ENCODE measurements at places on chromosomes 11 and 22.

DNA sequence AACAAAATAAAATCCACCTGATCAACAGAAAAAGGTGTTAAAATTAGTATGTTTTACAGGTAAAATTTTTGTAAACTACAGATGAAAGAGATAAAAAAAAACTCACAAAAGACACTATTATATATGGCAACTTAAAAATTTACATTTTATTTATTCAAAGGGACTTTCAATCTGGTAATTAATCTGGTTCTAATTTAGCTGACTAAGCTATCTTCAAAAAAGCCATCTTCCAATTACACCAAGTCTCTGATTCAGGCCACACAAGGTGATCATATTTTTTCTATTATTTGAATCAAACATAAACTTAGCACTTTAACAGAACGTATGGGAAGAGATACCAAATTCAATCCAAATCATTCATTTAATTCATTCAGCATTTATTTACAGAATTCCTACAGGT lies 7.6 kb downstream of the MRE11 start:
- no peak for DNase-seq

DNA sequence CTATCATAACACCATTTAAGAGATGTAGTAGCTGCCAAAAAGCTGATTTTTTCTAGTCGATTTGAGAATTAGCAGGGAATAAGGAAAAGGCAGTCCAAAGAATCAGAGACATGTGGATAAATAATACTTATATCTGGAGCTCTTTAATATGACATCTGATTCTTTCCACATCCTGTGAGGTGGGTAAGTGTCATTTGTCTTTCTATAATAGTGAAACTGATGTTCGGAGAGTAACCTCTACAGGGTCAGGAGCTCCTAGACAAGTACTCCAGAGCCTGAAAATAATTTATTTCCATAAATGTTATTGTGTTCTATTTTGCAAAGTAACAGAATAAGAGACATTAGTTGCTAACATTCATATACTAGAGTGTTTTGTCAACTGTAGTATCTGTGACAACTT lies 367.6 kb downstream of the DYNC2H1 start:
- DNase-seq: no peak

DNA sequence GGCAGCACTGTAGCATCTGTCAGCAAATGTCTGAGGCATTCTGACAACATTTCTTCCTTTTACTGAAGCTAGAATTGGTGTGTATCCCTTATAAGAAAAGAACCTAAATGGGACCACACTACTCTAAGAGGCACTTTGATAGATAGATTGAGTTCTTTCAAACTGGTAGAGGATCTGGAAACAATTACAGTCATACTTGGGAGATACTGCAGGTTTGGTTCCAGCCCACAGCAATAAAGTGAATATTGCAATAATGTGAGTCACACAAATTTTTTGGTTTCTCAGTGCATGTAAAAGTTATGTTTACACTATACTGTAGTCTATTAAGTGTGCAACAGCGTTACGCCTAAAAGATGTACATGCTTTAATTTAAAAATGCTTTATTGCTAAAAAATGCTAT lies 96.9 kb downstream of the SBF2 start:
- no peak for DNase-seq

- no peak for DNase-seq
These were observed 47.4 kb upstream of the OR4B1 start for GRCh38 chr11:48169259-48169658.

DNA sequence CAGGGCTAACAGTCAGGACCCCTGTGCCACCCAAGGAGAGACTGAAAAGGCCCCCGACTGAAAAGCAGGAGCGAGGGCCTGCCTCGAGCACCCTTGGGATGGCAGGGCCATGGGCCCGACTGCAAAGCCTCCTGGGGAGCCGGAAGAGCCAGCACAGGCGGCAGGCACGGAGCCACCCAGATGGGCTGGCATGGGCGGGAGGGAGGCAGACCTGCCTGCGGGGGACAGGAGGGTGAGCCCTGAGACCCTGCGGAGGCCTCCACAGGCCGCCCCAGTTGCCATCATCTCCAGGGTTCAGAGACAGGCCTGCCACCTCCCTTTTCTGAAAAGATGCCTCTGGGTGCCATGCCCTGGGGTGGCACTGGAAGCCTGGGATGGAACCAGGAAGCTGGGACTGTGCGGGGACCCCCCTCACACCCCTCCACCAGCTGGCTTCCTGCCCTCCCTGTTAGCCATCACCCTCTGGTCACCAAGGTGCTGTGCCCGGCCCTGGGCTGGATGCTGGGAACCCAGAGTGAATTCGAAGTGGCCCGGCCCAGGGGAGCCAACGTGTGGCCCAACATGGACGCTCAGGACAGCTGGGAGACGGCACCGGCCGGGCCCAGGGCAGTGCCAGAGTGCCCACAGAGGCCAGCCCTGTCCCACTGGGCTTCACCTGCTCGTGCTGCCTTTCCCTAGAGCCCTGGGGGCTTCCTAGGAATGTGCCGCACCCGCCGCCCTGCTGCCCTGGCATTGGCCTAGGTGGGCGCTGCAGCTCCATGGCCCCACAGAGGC lies 13.8 kb downstream of the TSPAN32 start:
- DNase-seq: no peak

DNA sequence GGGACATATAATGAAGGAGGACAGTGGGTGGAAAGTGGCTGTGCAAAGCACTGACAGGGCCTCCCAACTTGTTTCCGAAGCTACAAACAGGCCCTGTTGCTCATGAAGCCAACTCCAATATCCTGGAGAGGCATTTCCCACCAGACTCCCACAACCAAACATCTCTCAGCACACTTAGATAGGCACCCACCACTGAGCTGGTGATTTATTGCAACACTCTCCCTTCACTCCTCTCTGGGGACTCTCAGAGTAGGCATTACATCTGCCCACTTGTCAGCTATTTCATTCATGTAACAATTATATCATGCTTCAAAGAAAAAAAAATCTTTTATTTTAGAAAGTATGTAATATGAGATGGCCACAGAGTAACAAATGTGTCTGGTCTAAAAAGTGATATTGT lies 32.1 kb upstream of the PPP2R1B start:
- DNase-seq: no peak

DNA sequence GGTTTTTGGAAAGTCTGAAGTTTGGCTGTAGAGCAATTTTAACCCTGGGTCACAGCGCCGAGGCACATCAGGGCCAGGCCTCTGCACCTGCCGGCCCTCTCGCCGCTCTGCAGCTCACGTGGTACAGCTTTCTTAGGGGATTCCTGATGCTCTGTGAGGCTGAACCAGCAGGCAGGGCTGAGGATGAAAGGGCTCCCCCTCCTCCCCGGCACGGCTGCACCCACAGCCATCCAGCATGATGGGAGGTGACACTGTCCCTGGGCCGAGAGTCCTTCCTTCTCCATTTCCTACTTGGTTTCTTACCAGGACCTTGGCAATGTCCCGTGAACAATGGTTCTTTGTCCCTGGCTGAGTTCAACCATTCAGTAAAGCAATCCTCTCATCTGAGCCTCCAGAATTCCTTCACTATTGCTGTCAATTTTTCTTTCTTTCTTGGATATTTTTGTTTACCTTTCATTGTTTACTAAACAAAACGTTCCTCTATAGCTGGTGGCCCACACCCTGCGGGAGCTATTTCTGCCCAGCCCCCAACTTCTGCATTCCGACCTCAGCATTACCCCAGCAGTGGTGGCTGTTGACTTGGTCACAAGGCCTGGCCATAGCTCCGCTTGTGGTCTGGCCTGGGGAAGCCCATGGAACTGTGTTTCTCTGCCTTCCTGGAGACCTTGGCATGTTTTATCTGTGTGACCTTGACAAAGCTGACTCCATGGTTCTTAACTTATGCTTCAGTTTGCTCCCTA lies 172.8 kb upstream of the B3GAT1 start:
- peak; percentile 27 for DNase-seq

GRCh38 chr22:31491218-31491962 lies 1.7 kb upstream of the EIF4ENIF1 start:
- DNase-seq: no peak

GRCh38 chr22:20243537-20244249 lies 24.4 kb downstream of the RTN4R start:
- no peak for DNase-seq

GRCh38 chr11:20707876-20708275 lies 38.5 kb downstream of the NELL1 start:
- no peak for DNase-seq

DNA sequence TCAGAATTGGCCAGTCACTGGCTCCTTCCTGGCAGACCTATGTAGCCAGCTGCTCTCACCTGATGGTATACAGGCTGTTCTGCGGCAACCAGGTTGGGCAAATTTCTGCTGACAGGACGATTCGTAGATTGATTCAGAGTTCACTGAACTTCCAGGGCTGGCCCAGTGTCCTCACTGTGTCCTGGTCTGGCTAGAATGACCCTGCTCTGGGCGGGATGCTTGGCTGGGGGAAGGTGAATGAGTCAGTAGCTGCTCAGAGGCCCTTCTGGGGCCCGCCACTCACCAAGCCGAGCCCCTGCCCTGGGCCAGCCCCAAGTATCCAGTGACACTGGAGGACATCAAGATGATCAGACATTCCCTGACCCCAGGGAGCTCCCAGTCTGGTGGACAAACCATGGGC lies 62.9 kb upstream of the WNT11 start:
- no peak for DNase-seq
